ENCODE measurements at places on chromosomes 13 and 19.

GRCh38 chr19:18179957-18180356 is 6.3 kb downstream of the IFI30 start:
- DNase-seq = no peak

- no peak for DNase-seq
Observed at GRCh38 chr13:48727241-48728011, 73.7 kb downstream of the CYSLTR2 start.

GRCh38 chr13:67043901-67044300 is 186.2 kb downstream of the PCDH9 start:
- DNase-seq = no peak

DNA sequence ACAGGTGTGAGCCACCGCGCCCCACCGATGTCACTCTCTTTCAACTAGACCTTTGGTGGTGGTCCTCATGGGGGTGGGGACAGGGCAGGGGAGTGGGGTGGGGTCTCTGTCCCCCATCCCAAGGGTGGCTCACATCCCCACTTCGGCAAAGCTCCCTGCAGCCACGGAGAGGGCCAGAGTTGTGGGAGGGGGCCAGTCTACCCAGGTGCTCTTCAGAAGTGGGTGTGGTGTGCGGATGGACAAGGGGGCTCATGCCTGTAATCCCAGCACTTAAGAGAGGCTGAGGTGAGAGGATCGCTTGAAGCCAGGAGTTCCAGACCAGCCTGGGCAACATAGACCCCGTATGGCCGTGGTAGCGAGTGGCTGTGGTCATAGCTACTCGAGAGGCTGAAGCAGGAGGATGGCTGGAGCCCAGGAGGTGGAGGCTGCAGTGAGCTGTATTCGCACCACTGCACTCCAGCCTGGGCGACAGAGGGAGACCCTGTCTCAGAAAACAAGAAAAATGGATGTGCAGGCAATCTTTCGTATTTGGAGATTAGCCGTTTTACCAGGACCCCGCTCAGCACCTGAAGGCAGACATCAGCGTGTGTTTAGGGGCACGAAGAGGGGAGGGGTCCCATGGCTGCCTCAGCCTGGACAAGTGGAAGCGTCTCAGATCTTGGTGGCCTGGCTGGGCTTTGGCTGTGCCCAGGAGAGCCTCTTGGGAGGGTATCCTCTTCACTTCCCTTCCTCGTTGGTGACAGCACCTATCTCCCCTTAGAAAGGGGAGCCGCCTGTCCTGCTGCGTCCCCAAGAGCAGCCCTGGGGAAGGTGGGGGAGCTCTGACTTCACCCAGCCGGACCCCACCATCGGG is 846 bp downstream of the TGFBR3L start:
- DNase-seq = no peak

DNA sequence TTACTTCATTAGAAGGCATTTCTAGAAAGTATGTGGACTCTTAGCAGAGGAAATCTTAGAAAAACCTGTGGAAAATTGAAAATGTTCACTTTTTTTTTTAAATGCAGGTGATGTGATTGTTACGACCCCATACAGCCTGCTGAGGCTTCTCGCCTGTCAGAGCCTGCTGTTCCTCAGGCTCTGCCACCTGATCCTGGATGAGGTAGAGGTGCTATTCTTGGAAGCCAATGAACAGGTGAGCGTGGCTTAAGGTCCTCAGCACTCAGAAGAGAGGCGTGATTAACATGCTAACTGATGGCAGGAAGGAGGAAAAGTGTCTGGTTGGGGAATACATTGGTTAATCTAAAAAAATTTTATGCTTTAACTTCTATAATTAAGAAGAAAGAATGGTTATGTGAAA is 71.4 kb downstream of the SLC7A9 start:
- DNase-seq = no peak

DNA sequence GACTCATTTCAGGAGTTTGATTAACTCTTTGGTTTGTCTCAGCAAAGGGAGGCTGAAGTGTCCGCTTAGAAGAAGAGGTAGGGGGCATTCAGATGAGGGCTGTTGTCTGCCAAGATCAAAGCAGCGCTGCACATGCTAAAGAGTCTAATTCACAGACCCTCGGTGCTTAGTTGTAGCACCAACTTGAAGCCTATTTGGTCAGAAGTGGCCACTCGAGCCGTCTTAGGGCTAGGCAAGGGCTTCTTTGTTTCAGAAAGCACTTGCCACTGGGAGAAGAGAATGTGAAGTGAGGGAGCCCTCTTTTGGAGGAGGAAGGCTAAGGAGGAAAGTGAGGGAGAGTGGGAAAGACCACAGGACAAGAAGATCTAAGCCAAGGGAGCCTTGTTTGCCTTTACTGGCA is 313.4 kb upstream of the TMTC4 start:
- no peak for DNase-seq

DNA sequence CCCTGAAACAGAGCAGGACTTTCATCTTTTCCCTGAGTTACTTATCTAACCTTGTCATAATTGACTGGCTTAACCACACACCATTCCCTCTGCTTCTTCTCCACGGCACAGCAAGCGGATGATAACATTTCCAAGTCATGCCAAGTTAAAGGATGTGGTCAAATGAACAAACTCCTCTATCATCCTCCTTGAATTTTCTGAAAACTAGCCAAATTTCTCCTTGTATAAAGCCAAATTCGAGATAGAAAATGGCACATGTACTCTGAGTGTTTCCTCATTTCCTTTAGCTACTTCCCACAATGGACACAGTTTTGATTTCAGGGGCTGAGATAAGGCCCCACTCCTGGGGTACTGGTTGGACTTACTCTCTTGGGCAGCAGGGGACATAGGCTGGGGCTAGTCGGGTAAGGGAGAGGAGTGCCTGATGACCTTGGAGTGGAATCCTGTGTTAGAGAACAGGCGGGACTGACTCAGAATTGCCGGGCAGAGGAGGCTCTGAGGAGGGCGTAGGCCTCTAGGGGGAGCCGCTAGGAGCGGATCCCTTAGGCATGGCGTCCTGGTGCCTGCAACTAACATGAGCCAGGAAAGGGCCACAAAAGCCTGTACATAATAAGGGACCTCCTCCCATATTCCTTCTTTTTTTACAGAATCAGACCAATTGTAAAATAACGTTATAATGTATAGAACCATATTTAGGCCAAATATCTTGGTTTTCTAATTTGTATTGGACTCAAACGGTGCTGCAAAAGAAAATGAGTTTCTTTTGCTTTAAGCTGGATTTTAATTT is 20.3 kb upstream of the TMTC4 start:
- DNase-seq = no peak

DNA sequence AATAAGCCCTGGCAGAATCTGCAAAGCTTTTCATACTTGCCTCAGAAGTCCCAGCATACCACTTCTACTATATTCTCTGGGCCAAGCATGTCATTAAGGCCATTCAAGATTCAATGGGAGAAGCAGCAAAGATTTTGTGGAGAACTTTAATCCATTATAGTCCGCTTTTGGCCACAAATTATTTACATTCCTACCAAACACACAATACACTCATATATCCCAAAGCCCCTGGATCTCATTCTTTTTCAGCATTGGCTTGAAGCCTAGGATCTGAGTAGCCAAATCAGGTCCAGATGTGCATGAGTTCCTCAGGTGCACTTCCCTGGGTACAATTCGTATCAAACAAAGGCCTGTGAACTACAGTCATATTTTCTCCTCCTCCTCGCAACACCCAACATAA is 203.4 kb downstream of the NDFIP2 start:
- no peak for DNase-seq

DNA sequence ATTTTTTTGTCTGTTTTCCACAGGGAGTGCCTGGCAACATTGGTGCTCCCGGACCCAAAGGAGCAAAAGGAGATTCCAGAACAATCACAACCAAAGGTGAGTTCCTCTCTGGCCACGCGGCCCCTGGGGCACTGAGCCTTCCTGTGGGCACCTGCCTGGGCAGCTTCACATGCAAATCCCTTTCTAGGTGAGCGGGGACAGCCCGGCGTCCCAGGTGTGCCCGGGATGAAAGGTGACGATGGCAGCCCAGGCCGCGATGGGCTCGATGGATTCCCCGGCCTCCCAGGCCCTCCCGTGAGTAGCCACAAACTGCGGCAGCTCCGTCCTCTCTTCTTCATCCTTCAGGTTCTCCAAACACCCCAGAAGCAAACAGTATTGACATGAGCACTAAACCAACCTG is 99.4 kb downstream of the RAB20 start:
- DNase-seq = no peak
